ENCODE measurements at places on chromosomes 7 and 10. TPM values are rescaled to one million over a fixed set of nuclear protein-coding genes. Genes with fewer than 3 reads are reported as not detected.

DNA sequence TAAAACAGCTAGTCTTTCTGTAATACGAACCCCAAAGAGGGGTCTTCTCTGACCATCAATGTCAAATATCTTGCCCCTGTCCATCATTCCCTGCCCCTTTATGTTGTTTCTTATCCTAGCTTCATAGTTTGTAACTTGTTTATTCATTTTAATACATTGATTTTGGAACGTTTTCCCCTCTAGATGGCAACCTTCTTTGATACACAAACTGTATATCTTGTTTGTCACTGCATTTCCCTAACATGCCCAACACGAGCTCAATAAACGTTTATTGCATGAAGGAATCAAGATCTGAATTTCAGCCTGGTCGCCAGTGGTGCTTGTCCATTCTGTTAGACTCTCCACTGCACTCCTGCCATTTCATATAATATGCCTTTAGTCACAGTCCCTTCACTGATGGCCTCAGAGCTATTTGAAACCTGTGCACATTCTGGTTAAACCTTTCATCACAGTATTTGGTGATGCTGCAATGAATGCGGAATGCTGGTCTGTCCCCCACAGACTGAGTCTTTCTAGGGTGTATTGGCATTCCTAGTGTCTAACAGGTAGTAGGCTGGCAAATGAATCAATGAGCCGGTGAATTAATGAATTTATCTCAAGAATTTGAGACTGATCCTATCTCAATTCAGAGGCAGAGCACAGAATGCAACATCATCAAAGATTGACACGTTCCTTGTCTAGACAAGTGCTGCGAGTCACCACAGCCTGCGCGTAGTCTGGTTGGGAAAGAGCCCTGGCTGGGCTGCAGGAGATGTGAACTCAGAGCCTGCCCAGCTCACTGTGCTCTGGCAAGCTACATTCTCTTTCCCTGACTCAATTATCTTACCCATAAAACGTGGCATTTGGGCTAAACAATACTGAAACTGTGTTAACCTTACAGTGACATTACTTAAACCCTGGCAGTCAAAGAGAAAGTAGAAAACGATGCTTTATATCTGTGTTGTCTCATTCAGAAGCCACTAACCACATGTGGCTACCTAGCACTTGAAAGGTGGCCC lies 55.2 kb upstream of the FRMD4A start:
- H3K4me1 ChIP-seq, result no peaks in the 10 kb centered on the region
- H3K4me3 ChIP-seq, result no peak overlapping the region
- no peaks in the 10 kb centered on the region for H3K36me3 ChIP-seq
- DNase-seq, result no peak

- DNase-seq, result no peak
- H3K27ac ChIP-seq, result no peak overlapping the region
- no peak overlapping the region for H3K4me3 ChIP-seq
- no peaks in the 10 kb centered on the region for H3K4me1 ChIP-seq
- H3K36me3 ChIP-seq, result no peaks in the 10 kb centered on the region
Measured at GRCh38 chr7:7861211-7861633, 107.4 kb upstream of the GLCCI1 start.

Gene CAV1
- 57.3 TPM for polyA plus RNA-seq

GRCh38 chr10:64211466-64211865 lies 690.3 kb downstream of the REEP3 start:
- H3K4me1 ChIP-seq, result no peaks in the 10 kb centered on the region
- no peaks in the 10 kb centered on the region for H3K36me3 ChIP-seq
- no peak overlapping the region for H3K27ac ChIP-seq

Gene ZNRF2
- polyA plus RNA-seq, result 17.6 TPM

DNA sequence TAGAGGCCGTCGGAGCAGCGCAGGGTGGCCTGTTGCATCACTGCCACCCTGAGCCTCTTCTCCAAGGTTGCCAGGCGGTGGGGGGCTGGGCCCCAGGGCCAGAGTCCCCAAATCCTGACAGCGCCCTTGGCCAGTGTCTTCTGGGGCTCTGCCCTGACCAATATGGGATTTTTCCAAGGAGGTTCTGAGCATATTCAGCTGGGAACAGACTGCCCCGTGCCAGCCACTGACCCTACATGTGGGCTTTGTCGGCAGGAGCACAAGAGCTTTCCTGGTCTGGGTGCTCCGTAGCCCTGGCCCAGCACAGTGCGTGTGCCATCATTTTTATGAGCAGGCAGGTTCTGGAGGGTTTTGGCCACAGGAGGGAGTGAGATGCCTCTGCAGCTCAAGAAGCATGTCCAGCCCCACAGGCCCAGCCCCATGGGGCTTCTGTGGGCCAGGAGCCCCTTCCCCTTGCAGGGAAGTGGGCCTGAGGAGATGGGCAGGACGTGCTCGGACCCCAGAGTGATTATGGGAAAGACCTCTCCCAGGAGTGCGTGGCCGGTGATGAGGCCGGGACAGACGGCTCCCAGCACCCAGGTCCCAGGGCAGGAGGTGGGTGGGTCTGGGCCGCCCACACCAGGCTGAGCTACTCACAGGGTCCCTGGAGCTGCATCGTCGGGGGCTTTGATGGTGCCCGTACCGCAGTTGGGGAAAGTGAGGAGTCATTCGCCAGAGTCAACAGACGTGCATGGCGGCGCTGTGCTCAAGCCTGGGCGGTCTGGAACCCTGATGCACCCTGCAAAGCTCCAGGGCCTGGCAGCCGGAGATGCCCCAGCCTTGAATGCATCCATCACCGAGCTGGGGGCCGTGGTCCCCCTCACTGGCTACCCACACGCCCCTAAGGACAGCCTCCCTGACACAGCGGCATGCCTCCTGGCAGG lies 66.6 kb downstream of the PWWP2B start:
- H3K27ac ChIP-seq, result no peak overlapping the region
- H3K4me1 ChIP-seq, result peaks cover 26% of the 10 kb centered on the region
- H3K27me3 ChIP-seq, result no peaks in the 10 kb centered on the region

Data from small intestine (tissue), 16 donors.